Adipose tissue (tissue), 3 donors: ENCODE measurements at places on chromosomes 4 and X. TPM values are rescaled to one million over a fixed set of nuclear protein-coding genes. Genes with fewer than 3 reads are reported as not detected.

Gene TCP11X2
- not detected for polyA plus RNA-seq

Gene ZDHHC9
- 32.8 TPM for polyA plus RNA-seq

Gene UGT2B15
- polyA plus RNA-seq, result 23.5 TPM

Gene CENPE
- polyA plus RNA-seq, result 0.16 TPM

Gene LDB2
- 37.7 TPM for polyA plus RNA-seq

Gene CCSER1
- polyA plus RNA-seq, result 1.2 TPM

Gene PLXNB3
- polyA plus RNA-seq, result 8.3 TPM

Gene KIF4A
- 0.06 TPM for polyA plus RNA-seq

Gene FGFR3
- polyA plus RNA-seq, result 28.9 TPM

Gene IL9R
- 0.09 TPM for polyA plus RNA-seq

Gene PNMA3
- 0.07 TPM for polyA plus RNA-seq

Gene EXOSC9
- 10.8 TPM for polyA plus RNA-seq

Gene CENPVL1
- polyA plus RNA-seq, result not detected
